Skin of body (tissue), 3 donors: ENCODE measurements at places on chromosomes 4 and X.

DNA sequence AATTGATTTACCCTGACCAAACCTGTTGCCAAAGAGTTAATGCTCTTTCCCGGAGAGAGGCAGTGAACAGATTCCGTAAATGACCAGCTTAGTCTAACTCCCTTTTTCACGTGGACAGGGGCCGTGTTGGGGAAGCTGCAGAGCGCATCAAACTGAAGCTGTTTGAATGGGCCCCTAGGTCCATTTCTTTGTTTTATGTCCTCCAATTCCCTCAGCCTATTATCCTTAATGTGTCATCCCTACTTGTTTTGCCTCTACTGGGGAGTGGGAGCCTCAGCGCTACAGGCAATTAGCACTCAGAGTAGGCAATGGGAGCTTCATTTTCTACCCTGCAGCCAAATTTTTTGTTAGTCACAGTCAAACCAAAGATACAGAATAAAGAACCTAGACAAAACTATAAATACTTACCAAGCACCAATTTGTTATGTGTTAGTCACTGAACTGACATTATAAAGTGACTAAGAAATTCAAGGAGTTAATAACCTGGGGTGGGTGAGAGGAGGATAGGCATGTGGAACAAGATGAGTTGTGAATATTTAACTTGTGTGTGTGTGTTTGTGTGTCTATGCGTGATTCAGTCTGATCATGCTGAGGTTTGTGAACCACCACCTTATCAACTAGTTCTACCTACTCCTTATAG, 417.4 kb downstream of the PACRGL start:
- DNase-seq = no peak

GRCh38 chrX:74343343-74344279, 39.6 kb downstream of the ZCCHC13 start:
- peak; percentile 4 for DNase-seq

DNA sequence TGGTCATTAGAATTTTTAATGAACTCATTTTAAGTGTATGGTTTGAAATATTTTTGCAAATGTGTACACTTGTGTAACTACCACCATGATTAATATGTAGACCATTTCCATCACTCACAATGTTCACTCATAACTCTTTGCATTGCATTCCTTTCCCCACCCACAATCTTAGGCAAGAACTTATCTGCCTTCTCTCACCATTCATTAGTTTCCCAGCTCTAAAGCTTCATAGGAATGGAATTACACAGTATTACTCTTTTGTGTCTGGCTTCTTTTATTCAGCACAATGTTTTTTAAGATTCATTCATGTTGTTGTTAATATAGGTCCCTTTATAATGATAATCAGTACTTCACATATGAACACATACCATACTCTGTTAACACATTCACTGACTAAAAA, 106.1 kb downstream of the ARAP2 start:
- DNase-seq = no peak

- no peak for DNase-seq
These were observed 323.8 kb downstream of the FBXW7 start for GRCh38 chr4:152211936-152212653.

- no peak for DNase-seq
These were observed 41.0 kb upstream of the CPEB2 start for GRCh38 chr4:14961292-14961691.

- no peak for DNase-seq
These were observed 877 bp upstream of the SLC16A2 start for GRCh38 chrX:74420196-74421035.

DNA sequence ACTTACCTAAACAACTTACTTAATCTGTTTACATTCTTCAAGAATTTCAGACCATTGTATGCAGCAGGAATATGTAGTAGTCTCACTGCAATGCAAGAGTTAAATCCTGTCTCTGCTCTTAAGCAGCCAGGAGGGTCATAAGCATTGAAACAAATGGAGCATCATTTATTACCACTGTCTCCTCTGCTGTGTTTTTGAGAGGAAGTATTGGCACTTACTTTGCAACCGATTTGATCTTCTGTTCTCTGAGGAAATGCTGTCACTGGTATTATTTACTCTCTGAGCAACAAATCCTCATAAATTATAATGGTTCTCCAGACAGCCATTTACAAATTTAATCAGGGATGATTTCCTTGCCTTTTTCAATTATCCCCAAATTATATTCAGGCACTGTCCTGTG, 1367.1 kb downstream of the STIM2 start:
- no peak for DNase-seq

GRCh38 chr4:69497886-69498395, 2.2 kb upstream of the UGT2B4 start:
- no peak for DNase-seq

- DNase-seq = no peak
These were observed 1.8 kb downstream of the RASGEF1B start for GRCh38 chr4:81469781-81470455.

DNA sequence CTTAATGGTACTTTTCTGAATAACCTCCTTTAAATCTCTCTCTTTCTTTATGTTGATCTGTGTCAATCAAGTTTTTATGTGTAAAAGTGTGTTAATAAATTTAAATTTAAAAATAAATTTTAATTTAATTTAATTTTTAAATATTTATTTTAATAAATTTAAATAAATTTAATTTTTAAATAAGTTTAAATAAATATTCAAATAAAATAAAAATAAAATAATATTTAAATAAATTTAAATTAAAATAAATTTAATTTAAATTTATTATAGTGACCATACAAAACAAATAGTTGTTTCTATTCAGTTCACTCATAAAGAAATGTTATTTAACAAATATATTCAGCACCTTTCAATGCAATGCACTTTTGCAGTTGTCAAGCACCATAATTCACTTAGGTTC, 146.9 kb downstream of the GRID2 start:
- DNase-seq = no peak

GRCh38 chr4:153809307-153809706, 20.4 kb upstream of the SFRP2 start:
- DNase-seq = no peak

DNA sequence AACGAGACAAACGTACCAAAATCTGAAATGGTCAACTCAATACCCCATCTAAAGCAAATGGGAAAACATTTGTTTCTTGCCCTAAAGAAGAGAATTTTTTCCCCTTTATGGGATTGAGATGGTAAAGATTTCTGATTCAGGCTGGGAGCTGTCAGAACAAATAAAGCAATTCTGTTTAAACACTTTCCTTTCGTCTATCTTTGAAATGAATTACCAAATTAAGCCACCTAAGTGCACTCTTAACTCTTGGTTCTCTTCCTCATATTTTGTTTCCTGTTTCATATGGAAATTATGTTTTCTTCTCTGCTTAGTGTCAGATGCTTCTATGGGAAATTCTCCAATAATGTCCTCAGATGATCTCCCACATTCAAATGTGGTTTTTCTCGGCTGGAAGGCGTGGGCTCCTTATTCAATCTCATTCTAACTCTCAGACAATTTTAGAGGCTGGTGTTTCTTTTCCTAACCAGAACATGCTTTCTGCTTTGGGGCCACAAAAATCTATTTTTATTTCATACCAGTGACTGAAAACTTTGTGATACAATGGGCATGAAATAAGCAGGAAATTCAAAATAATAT, 50.3 kb upstream of the HPF1 start:
- no peak for DNase-seq

- DNase-seq = no peak
These were observed 85.8 kb downstream of the KIT start for GRCh38 chr4:54743562-54743961.

- DNase-seq = no peak
These were observed 146.4 kb downstream of the CPEB2 start for GRCh38 chr4:15148691-15149090.

DNA sequence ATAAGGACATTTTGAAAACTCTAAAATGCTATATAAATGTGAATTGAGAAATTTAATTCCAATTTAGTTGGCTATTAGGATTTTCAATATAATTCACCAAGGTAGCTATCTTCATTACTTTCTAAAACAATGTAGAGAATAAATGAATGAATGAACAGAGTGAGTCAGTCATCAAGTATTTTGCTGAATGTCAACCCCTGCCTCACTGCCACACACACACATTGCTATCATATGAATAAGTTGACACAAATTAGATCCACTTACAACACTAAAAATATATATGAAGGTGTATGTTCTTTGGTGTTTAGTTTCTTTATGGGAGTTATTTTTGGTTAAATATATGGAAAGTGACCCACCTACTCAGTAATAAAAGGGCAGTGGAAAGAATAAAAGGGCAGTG, 141.4 kb upstream of the SMIM10 start:
- DNase-seq = no peak

DNA sequence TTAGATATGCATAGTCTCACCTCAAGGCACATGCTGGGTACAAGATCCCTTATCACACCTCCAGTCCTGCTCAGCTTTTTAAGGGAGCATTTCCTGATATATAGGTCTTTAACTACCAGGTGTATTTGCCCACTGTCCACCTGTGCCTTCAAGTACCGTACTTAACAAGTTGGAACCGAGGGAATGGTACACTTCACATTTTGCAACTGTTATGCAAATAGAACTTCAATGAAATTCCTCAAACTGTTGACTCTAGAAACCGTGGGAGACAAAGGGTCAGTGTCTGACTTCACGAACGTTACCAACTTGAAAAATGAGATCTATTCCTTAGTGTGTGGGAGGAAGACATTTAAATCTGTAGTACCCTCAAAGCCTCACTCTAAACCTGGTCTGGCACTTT, 5.2 kb downstream of the TRIM2 start:
- DNase-seq = no peak

- no peak for DNase-seq
These were observed 281.1 kb downstream of the NKX6-1 start for GRCh38 chr4:84218031-84218430.

GRCh38 chr4:77158487-77158861, 1.5 kb downstream of the CCNG2 start:
- DNase-seq = no peak

DNA sequence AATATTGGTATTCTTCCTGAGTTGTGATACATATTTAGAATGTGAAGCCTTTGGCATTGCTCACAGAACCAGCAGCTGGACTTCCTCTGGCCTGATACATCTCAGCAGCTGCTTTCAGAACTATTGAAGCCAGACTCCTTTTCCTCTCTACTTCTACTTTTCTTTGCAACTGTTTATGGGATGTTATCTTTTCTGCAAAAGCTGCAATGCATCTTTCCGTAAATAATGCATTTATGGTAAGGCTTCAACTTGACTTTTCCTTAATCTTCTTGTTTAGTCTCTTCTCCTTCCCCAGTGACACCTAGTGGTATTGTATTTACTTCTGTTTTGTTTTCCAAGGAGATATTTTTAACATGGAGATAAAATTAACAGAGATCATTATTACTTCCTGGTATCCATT, 1548.7 kb downstream of the PCDH7 start:
- no peak for DNase-seq

DNA sequence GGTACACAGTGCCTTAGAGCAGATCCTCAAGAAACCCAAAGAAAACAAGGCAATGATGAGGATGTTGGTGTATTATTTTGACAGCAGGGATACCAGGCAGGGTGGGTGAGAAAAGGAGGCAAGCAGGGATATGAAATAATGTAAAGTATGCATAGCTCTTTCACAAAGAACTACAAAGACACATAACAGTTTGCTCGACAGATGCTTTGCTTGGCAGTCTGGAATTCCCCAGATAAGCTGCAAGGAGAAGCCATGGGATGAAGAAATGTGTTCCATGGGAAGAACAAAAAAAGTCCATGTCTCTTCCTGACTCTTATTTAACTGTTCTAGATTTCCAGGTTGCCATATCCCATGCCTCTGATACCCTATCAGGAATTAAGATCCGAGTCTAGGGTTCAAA, 75.4 kb downstream of the FAM13A start:
- DNase-seq = no peak

DNA sequence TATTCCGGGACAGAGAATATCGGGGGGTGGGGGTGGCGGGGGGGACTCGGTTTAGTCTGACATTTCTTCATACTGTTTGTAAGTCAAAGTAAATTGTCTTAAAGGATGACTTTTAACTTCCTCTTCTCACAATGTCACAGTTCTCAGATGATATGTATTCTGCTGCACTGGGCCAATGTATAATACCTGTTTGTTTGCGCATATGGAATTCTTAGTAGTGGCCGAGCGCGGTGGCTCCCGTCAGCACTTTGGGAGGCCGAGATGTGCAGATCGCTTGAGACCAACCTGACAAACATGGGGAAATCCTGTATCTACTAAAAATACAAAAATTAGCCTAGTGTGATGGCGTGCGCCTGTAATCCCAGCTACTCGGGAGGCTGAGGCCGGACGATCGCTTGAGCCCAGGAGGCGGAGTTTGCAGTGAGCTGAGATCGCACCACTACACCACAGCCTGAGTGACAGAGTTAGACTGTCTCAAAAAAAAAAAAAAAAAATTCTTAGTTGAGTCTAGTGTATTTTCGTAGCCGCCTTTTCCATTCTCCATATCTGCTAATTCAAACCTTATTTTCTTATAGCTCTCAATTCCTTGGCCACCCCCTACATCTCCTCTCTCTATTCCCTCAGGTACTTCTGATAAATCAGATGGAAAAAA, 851 bp downstream of the POLR2B start:
- DNase-seq = no peak

DNA sequence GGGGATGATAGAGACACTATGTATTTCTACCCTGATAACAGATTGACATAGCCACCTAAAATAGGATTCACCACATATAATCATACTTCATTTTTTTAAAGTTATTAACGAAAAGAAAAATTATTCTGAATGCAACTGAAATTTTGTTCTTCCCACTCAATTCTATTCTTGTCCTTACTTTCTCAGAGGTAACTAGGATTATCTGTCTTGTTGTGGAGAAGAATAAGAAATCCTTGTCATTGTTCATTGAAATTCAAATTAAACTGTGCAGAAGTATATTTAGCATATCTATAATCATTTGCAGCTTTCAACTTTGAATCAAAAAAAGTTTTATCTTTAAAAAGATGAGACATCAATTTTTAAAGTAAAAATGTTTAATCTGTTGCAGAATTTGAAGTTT, 40.4 kb upstream of the PRR27 start:
- no peak for DNase-seq

DNA sequence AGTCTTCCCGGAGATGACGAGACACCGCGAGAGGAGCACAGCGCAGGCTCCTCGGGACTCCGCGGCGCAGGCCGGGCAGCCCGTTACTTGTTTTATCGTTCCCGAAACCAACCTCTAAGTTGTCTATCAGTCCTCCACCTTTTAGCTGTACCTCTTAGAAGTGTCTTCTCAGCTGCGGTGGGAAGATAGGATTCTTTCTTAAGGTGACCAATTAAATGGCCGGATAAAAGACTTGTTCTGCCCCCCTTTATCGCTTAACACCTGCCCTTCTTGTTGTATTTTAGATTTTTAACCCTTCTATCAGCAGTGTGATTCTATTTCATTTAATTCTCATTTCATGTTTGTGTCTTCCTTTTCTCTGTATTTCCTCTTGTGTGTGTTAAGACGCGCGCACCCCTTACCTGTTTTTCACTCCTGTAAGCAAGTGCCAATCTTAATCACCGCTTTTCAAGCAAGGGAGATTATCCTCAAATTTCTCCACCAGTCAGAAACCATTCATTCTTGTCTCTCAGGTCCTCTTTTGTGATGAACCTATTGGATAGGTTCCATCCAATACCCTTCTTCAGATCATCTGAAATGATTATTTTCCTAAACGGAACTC, at the start of gene SLC9B2:
Gene SLC9B2 (minus strand): TSS at position 15 of the 601 bp plus-strand sequence. CDS start 9,211 bp downstream, outside the sequence.
- peak; percentile 20 for DNase-seq

GRCh38 chrX:154436983-154437752, at the start of gene GDI1:
Gene GDI1, plus strand, starts transcription at chrX:154437154. Its CDS starts 101 bp downstream, at chrX:154437255.
- no peak for DNase-seq

- no peak for DNase-seq
These were observed 128.9 kb downstream of the CEP135 start for GRCh38 chr4:56077676-56078075.

- DNase-seq = no peak
These were observed 83.0 kb upstream of the BEND4 start for GRCh38 chr4:42235304-42236021.
